ENCODE measurements at places on chromosomes 3 and 15.
A peak's percentile ranks its signal among the peaks of the same experiment; 100 is the strongest.

GRCh38 chr15:79078763-79079410 is 11.7 kb downstream of the RASGRF1 start:
- DNase-seq, result no peak

DNA sequence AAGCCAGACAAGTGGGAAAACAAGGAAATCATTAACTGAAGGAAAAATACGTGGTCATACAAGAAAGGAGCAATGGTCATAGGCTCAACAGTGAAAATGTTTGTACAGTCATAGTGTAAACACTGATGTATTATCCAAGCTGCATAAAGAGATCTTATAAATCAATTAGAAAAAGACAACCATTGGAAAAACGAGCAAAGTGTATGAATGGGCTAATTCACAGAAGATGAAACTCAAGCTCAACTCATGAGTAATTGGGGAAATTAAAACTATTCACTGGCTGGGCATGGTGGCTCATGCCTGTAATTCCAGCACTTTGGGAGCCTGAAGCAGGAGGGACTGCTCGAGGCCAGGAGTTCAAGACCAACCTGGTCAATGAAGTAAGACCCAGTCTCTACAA is 6.4 kb upstream of the IGF2BP2 start:
- no peak for DNase-seq

GRCh38 chr15:84934942-84935729 is 46.5 kb upstream of the PDE8A start:
- DNase-seq, result no peak

DNA sequence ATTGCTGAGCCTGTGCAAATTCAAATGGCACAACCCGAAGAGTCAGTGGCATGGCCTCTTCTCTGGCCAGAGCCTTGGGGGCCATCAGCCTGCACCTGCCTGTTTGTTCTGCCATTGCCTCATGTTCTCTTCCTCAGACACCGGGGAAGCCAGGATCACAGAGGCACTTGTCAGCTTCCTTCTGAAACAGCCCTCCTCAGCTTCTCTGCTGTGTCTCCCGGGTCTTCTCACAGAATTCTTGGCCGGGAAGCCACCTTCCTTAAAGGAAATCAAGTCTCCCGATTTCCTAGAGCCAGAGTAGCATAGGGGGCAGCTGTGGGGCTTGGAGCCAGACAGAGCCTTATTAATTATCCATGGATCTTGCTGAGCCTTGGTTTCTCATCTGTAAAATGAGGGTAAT is 47.4 kb upstream of the CGNL1 start:
- no peak for DNase-seq

GRCh38 chr3:150763841-150764483 is 993 bp upstream of the SIAH2 start:
- peak; percentile 14 for DNase-seq

- DNase-seq, result no peak
Observed at GRCh38 chr3:55664387-55664786, 177.3 kb upstream of the WNT5A start.

GRCh38 chr15:57525581-57525980 is 66.1 kb upstream of the MYZAP start:
- no peak for DNase-seq

DNA sequence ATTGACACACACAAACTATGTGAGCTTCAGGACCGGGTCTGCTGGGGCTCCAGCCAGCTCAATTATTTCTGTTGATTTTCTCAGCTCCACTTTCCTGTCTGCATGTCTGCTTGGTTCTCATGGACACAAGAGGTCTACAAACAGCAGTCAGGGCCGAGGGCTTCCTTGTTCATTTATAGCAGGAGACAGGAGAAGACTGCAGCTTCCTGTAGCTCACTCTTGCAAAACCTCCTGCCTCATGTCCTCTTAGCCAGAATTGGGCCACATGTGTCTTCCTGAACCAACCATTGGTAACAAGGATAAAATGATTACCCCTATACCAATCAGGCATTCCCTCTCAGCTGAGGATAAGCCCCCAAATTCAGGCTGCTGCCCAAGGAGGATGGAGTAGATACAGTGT is 182.8 kb downstream of the TLE3 start:
- no peak for DNase-seq

GRCh38 chr3:160754371-160754854 is 1.6 kb upstream of the PPM1L start:
- DNase-seq, result no peak

- DNase-seq, result no peak
Observed at GRCh38 chr3:3771094-3771493, 28.1 kb upstream of the LRRN1 start.

- no peak for DNase-seq
Observed at GRCh38 chr15:52483707-52484106, 45.0 kb downstream of the MYO5A start.

DNA sequence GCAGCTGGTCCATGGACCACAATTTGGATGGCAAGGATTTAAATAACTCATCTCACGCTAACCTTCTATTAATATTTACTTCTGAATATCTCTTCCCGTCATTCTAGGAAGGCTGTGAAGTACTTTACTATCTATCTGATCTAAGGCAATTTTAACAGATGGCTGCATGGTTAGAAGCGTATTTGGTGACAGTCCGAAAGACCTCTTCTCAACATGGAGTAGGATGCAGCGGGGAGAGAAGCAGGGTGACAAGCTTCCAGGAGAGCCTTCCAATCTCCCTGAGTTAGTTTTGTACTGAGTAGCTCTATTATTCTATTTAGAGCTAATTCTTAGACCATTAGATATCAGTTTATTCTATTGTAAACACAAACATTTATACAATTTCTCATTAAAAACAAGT is 309.4 kb downstream of the PLCL2 start:
- no peak for DNase-seq

DNA sequence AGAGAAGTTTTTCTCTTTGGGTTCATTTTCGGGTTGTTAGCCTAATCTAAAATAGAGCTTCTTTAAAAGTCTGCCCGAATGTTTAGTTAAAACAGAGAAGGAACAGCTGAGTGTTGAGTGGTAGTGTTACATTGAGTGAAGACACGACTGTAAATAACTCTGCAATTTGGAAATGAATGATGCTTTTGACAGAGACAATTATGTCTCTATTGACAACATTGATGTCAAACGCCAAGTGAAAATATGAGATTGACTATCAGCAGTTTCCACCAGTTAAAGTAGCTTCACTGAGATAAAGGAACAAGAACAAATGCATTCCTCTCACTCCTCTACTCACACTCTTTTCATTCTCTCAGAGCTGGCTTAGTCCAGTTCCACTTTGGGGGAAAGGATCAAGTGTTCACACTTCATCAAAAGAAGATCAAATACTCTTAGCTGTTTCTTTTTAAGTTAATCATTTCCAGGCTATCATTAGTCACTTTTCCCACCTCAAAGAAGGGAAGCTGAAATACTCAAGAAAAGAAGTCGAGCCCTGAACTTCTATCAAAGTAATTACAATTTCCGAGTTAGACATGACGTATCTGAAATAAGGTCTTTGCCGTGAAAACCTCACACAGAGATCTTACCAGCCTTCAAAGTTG is 399.1 kb upstream of the DPH6 start:
- DNase-seq, result no peak

DNA sequence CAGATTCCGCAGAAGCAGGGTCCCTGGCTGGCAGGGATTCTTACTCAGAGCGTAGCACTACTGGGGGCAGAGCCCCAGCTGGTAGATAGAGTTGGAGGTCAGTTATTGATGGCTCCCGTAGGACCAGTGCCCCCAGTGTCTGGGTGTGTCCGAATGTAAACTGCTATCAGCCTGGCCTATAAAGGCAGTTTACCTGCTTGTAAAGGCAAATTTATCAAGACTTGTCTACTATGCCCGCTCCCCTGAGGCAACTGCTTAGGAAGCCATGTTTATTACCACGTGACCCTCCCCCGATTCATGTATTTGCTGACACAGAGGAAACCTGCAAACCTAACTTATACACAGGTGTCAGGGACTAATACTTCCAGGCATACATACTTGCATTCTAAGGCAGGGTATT is 607 bp upstream of the PPP1R14D start:
- no peak for DNase-seq

DNA sequence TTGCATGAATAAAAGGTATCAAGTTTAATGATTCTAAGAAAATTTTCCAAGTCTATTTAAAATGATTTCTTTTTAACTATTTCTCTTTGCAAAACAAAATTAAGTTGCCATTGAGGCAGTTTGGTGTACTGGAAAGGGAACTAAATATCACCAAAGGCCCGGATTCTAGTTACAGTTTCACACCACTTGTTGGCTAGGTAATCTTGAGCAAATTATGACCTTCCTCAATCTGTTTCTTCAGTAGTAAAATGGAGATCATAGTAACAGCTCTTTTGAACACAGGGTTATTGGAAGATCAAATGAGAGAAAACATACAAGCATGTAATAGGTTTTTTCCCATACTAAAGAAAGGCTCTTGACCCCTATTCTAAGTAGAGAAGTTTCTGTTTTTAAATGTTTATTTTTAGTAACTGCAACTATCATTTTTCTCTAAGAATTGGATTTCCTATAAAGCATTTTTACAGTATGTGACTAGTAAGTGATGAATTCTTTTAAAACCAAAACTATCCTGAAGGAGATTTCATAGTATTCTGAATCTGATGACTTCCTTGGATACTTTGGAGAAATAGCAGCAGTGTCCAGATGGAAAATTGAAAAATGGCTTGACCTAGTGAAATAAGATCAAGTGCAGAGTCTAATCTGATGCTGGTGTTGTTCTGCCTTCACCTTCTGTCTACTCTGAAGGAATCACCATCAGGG is 15.7 kb downstream of the SCAANT1 start:
- no peak for DNase-seq

- no peak for DNase-seq
Observed at GRCh38 chr3:27200721-27201489, 168.3 kb downstream of the NEK10 start.

- DNase-seq, result no peak
Observed at GRCh38 chr3:179961703-179962078, 75.0 kb downstream of the PEX5L start.

DNA sequence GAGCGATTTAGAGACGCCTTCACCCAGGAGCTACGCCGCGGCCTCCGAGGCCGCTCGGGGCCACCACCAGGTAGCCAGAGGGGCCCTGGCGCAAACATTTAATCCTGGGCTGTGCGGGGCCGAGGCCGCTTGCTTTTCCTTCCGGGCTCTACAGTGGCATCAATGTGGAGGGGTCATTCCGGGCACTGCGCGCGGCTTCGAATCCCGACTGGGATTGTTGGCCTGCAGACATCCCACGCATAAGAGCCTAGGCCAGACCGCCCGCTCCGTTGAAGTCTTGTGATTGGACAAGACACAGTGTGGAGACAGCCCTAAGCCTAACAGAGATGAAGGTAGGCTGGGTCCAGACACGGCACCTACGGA is 568 bp upstream of the NCBP2 start:
- no peak for DNase-seq
